ENCODE measurements at places on chromosomes 2 and 18. TPM values are rescaled to one million over a fixed set of nuclear protein-coding genes. Genes with fewer than 3 reads are reported as not detected.

- no peak for DNase-seq
Measured at GRCh38 chr2:47551800-47552525, 149.0 kb downstream of the MSH2 start.

- no peak for DNase-seq
Measured at GRCh38 chr2:196142825-196143224, 28.6 kb downstream of the STK17B start.

DNA sequence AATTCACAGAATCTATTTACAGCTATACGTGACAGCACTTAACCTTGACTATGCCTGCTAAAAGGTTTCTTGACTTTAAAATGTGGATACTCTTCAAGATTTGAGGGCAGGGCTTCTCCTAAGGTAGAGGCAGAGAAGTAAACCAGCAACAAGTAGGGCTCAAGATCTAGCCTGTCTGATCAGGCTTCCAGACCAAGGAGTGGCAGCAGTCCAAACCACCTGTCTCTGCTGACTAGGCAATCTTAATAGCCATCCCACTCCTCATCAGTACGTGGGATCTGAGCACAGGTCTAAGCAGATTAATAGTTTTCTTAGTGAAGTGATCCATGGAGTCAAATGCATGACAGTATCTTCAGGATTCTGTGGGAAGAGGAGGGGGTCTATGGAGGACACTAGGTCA, 100.4 kb downstream of the GPD2 start:
- no peak for DNase-seq

DNA sequence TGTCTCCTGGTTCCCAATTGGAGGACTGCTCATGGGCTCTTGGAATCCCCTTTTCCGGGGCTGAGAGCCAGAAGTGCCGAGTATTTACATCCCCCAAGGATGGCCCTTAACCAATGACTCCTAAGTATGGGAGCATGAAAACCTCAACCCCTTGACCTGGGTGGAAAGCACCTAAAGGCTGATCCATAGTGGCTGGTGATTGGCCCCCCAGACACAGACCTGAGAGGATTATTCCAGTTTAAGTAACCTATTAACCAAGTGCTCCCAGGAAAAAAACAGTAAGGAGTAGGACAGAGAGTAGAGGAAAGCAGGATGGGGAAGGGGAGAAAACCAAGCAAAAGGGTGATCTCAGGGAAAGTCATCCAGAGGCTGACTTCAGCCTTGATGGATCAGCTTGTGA, 206.1 kb upstream of the RND3 start:
- no peak for DNase-seq

- no peak for DNase-seq
Measured at GRCh38 chr2:85179541-85179940, 46.3 kb downstream of the TCF7L1 start.

DNA sequence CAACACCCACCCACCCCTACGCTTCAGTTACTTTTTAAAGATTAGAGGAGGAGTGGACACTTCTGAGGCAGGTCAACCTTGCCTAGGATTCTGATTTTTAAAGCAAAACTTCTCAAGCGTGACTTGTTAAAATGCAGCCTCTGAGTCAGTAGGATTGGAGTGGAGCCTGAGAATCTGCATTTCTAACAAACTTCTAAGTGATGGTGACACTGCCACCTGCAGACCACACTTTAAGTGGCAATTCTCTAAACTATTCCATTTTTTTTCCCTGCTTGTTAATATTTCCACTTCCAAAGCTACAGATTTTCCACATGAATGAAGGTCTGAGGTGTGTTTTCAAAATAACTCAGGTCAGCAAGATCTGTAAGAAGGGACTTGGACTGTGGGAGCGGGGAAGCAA, 171.1 kb upstream of the CCDC150 start:
- DNase-seq = no peak

DNA sequence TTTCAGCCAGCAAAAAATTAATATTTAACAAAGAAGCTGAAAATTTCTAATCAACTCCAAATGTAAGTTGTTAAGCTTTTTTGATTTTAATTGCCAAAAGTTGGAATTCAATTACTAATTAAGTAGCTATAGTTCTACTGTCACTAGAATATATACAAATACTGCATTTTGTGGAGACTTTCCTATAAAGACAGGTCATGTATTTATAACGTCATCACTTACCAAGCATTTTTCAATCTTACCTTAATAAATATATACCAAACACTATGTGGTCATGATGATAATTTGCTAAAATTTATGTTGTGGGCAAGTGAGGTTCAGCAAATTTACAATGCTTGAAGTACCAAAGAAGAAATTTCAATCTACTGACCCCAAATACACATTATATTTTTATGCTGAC, 24.2 kb upstream of the TMEFF2 start:
- DNase-seq = no peak

DNA sequence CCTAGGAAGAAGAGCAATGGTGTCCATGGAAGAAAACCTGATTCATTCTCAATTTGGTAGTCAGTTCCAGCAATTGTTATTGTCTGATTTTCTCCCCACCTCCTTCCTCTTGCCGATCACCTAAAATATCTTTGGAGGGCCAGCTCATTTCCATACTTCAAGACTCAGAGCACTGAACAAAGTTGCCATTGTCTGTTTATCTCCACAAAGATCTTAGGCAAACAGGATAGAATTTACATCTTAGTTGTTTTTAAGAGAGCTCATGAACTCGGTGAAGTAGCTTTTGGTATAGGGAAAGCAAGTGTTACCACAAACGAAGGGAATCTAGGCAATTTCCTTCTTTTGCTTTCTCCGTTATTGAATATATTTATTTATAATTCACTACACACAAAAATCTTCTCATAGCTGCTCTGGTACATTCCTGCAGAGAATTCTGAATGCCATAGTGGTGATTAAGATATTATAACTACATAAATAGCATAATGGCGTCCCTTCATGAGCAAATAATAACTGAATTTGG, 41.5 kb upstream of the CHST9 start:
- DNase-seq = no peak

- no peak for DNase-seq
Measured at GRCh38 chr2:118242216-118242615, 153.9 kb downstream of the INSIG2 start.

- DNase-seq = no peak
Measured at GRCh38 chr18:5457462-5457957, 86.3 kb downstream of the EPB41L3 start.

DNA sequence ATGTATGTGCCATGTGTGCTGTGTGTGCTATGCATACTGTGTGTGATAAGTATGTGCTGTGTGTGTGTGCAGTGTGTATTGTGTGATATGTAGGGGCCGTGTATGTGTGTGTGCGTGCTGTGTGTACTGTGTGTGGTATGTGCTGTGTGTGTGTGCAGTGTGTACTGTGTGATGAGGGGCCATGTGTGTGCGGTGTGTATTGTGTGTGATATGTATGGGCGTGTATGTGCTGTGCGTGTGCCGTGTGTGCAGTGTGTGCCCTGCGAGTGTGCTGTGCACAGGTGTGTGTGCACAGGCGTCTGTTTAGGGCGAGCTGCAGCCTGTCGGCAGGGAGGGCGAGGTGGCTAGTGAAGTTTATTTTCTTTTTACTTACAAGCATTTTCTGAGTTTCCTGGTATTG, 16.1 kb downstream of the SNORC start:
- DNase-seq = no peak

GRCh38 chr2:5368263-5368662, 323.9 kb upstream of the SOX11 start:
- DNase-seq = no peak

GRCh38 chr2:7902251-7902765, 779.5 kb upstream of the ID2 start:
- DNase-seq = no peak

- DNase-seq = no peak
Measured at GRCh38 chr2:172861098-172861497, 125.5 kb downstream of the RAPGEF4 start.

DNA sequence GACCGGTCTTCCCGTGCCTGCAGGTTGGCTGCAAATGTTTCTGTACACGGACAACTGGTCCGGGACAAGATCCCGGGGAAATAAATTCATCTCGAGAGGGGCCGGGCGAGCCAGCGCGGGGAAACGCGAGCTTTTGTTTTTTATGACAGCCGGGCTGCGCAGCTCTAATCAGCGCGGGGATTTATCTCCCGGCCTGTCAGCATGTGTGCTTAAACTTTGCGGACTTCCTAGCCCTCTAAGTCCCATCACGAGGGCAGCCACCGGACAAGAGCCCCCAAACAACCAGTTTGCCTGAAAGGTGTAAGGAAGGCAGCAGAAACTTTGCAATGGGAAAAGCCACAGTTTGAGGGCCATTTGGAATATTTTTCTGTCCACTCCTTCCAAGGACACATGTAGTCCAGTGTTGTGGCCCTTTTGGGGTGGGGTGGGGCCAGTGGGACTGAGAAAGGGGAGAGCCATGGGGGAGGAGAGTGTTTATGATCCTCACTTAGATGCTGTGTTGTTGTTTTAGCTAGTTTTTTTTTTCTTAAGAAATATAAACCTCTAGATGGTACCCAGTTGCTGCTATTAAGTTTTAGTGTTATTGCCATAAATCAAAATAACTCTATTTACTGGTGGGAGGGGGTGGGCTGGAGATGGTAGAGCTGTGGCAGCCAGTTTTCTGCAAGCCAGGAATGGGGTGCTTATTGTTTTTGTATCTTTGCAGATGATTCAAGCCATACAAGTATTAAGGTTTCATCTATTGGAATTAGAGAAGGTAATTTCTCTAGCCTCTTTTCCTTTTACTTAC, 6.0 kb downstream of the MEIS1 start:
- no peak for DNase-seq

DNA sequence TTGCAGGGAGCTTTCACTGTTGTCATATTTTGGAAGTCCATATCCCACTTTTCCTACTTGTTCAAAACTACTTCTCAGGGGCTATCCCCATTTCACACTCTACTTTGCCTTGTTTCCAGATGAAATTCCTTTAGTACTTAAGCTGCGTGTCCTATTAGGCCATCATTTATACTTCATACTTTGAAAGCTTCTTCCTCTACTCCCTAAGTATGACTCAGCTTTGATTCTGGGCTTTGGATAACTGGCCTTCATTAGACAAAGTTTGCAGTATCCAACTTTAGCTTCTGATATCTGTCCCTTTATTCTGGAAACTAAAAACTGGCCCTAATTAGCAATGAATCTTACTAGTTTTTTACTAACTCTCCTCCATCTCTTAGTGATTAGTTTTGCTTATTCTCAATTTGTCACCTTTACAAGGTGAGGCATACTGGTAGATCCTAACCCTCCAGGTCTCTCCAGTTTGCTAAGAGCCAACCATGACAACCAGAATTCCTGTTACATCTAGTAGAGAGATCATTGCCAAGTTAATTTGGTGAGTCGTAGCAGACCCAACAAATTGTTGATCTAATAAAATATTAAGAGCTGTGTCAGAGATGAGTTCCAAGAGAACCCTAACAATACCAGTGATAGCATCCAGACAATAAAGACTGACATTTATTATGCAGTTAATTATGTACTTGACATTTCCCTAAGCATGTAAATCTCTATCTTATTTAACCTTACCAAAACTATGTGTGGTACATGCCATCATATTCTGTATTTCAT, 31.2 kb upstream of the ITGAV start:
- DNase-seq = no peak

DNA sequence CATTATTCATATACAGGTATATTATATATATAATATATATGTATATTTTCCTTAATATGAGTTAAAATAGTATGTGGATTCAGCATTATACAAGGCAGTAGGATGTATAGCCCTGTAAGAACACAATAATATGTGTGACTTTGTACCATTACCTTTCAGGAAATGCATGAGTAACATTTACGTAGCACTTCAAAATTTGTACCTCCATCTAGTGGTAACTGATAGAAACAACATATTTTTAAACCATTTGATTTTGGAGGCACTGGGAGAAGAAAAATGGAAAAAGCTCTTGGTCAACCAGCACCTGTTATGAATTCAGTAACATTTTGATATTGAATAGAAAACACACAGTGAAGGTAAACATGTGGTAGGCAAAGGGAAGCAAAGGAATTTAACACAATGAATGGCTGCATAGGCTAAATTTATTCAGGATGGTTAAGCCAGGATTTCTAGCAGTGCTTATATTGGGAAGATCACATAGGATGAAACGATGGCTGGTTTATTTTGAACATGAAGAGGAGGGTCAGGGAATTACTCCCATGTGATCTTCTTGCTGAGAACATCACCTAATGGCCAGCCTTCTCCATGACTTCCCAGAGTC, 565.5 kb downstream of the CCDC85A start:
- DNase-seq = no peak

DNA sequence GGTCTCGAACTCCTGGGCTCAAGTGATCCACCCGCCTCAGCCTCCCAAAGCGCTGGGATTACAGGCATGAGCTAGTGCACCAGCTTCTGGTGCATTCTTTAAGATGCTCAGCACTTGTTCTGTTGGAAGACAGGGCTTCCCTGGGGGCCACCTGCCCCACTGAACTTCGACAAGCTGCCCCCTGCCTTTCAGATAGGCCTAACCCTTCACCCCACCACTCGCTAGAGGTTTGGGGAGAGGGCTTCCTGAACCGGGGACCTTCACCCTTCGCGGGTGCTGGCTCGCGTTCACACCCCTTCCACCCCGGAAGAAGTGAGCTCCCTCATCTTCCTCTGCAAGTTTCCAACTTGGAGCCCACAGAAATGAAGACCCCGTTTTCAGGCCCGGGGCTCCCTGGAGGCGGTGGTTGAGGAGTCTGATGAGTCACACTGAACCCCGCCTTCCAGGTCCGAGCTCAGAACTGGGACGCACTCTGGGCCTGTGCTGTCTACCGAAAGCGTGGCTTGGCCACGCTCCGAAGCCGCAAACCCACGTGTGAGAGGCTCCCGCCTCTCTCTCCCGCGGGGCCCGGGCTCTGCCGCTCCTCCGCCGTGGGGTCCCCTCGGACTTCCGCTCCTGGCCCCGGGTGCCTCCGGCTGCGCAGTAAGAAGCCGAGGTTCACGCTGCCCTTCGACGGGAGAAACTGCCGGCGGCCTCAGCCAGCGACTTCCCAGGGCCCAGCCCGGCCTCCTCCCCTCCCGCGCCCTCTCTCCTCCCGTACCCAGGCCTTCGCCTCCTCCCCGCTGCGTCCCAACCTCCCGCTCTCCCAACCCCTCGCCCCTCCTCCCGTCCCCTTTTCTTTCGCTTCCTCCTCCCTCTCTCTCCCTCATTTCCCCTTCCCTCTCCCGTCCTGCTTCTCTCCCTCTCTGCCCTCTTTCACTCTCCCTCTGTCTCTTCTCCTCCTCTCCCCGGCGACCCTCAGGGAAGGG, 47.5 kb upstream of the SP3 start:
- no peak for DNase-seq

DNA sequence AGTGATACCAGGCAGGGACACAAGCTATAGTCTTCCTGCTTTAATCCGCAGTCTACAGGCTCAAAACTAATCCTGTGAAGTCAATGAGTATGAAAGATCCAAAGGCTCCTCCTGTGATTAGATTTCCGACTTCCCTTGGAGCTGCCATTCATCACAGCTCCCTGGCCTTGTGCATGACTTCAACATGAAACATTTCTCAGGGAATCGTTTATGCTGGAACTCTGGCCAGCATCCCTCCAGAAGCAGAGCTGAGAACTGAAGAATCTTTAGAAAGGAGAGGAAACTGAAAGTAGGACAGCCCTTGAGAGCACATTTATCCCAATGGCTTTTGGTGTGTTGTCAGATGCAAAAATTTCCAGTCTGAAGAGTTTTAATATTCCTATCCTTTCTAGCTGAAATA, 84.3 kb upstream of the SESTD1 start:
- DNase-seq = no peak

GRCh38 chr2:128514555-128514955, 195.9 kb upstream of the HS6ST1 start:
- no peak for DNase-seq

ATF2 gene
- total RNA-seq = 47.1 TPM

LIMS2 gene
- 9.6 TPM for total RNA-seq

KYNU gene
- 4.3 TPM for total RNA-seq

FAM98A gene
- 53.9 TPM for total RNA-seq

CCDC85A gene
- not detected for total RNA-seq

MOCOS gene
- 5.5 TPM for total RNA-seq

PXDN gene
- 0.12 TPM for total RNA-seq

Measured in Caco-2 (cell line).